ENCODE measurements at places on chromosomes 7 and 10. TPM values are rescaled to one million over a fixed set of nuclear protein-coding genes. Genes with fewer than 3 reads are reported as not detected.

GRCh38 chr10:3825244-3825643 lies 40.2 kb upstream of the KLF6 start:
- H3K4me3 ChIP-seq = no peak overlapping the region
- H3K4me1 ChIP-seq = peaks cover 13% of the 10 kb centered on the region
- no peaks in the 10 kb centered on the region for H3K36me3 ChIP-seq
- H3K27me3 ChIP-seq = no peaks in the 10 kb centered on the region
- no peak for DNase-seq

- H3K27ac ChIP-seq = no peak overlapping the region
- H3K36me3 ChIP-seq = no peaks in the 10 kb centered on the region
- H3K4me1 ChIP-seq = no peaks in the 10 kb centered on the region
Measured at GRCh38 chr7:42688056-42688371, 223.9 kb downstream of the C7orf25 start.

DNA sequence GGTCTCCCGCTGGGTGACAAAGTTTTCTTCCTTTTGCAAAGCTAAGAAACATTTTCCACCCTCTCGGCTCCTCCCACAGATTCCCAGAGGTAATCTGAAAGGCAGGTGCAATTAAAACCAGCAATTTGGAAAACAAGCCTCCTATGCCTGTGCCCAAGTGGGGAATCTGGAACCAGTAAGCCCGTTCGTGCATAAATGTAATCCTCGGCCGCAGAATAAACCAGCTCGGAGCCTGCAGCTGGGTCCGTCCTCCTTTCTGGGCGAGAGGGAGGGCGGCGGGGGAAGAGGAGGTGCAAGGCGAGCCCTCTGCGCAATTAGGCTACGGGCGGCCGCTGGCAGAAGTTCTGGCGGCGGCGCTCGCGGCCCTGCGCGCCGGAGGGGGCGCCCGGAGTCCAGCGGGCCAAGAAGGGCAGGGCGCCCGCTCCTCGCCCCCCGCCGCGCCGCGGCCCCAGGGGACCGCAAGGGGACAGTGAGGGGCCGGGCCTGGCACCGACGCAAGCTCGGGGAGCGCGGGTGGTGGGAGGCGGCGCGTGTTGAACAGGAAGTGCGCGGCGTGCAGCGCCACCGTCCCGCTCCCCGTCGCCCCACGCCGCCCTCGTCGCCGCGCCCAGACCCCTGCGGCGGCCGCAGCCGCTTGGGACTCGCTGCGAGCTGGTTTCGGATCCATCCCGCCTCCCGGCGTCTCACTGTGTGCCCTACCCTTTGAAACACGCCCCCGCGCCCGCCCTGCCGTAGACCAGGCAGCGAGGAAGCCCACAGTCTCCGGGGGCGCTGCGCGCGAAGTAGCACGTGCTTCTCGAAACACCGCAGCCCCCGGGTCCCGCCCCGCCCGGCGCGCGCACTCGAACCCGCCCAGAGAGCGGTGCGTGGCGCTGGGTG lies at the start of gene PRKAG2:
Gene PRKAG2 (minus strand): TSS at position 217 of the 879 bp plus-strand sequence. CDS start 495 bp downstream, outside the sequence.
- H3K36me3 ChIP-seq = no peaks in the 10 kb centered on the region
- no peak within 1 kb of the TSS for H3K27ac ChIP-seq
- peaks cover 6% of the 10 kb centered on the region for H3K27me3 ChIP-seq

DNA sequence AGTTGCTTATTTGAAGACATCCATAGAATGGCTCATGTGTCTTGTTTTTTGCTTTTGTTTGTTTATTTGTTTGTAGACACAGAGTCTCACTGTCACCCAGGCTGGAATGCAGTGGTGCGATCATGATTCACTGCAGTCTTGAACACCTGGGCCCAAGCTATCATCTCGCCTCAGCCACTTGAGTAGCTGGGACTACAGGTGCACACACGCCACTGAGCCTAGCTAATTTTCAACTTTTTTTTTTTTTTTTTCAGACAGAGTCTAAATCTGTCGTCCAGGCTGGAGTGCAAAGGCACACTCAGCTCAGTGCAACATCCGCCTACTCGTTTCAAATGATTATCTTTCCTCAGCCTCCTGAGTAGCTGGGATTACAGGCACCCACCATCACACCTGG lies 83.3 kb upstream of the KLF6 start:
- no peak overlapping the region for H3K4me3 ChIP-seq
- H3K4me1 ChIP-seq = peaks cover 45% of the 10 kb centered on the region
- no peak overlapping the region for H3K27ac ChIP-seq
- DNase-seq = no peak
- no peaks in the 10 kb centered on the region for H3K36me3 ChIP-seq
- H3K27me3 ChIP-seq = no peaks in the 10 kb centered on the region

- H3K27me3 ChIP-seq = no peaks in the 10 kb centered on the region
- H3K4me1 ChIP-seq = peaks cover 4% of the 10 kb centered on the region
- no peak overlapping the region for H3K4me3 ChIP-seq
Measured at GRCh38 chr10:119323085-119324016, 116.0 kb downstream of the GRK5 start.

GRCh38 chr7:115145512-115145911 lies 223.6 kb downstream of the MDFIC start:
- no peaks in the 10 kb centered on the region for H3K36me3 ChIP-seq
- H3K27me3 ChIP-seq = no peaks in the 10 kb centered on the region
- H3K4me1 ChIP-seq = no peaks in the 10 kb centered on the region
- no peak overlapping the region for H3K4me3 ChIP-seq
- no peak overlapping the region for H3K27ac ChIP-seq

DNA sequence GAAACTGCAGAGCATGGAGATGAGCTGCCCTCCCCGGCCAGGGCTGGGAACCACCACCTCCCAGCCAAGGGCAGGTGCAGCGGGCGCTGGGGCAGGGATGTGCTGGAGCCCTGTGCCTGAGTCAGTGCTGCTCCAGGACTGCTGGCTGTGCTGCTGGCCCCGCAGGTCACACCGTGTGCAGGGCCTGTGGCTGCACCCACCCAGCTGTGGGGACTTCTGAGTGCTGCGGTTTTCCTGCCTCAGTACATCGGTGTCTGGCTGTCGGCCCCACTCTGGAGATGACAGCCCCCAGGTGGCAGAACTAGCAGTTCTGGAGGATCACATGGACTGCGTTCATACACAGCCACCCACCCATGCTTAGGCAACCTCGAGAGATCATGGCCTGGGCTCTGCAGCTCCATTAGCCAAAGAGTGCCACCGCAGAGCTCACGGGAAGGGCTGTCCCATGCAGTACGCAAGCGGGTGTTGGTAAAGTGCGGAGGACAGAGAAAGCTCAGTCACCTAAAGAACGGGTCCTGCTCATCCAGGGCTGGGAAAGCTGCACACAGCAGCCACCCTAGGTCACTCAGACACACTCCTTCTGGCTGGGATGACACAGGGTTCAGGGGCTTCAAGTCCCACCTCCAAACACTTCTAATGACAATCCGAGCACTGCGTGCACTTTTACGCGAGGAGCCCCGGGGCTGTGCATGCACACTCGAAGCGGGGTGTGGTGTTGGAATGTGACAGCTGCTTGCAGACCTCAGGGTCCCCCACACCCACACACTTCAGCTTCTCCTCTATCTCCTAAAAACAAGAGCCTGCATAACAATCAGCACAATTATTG lies 198.1 kb upstream of the PPP2R2D start:
- no peaks in the 10 kb centered on the region for H3K4me1 ChIP-seq
- H3K27ac ChIP-seq = no peak overlapping the region
- no peaks in the 10 kb centered on the region for H3K36me3 ChIP-seq
- H3K27me3 ChIP-seq = no peaks in the 10 kb centered on the region
- H3K4me3 ChIP-seq = no peak overlapping the region
- no peak for DNase-seq

GRCh38 chr10:106268000-106268399 lies 896.5 kb downstream of the SORCS1 start:
- DNase-seq = no peak
- H3K27me3 ChIP-seq = no peaks in the 10 kb centered on the region
- no peak overlapping the region for H3K27ac ChIP-seq
- H3K4me3 ChIP-seq = no peak overlapping the region
- H3K36me3 ChIP-seq = no peaks in the 10 kb centered on the region
- no peaks in the 10 kb centered on the region for H3K4me1 ChIP-seq

DNA sequence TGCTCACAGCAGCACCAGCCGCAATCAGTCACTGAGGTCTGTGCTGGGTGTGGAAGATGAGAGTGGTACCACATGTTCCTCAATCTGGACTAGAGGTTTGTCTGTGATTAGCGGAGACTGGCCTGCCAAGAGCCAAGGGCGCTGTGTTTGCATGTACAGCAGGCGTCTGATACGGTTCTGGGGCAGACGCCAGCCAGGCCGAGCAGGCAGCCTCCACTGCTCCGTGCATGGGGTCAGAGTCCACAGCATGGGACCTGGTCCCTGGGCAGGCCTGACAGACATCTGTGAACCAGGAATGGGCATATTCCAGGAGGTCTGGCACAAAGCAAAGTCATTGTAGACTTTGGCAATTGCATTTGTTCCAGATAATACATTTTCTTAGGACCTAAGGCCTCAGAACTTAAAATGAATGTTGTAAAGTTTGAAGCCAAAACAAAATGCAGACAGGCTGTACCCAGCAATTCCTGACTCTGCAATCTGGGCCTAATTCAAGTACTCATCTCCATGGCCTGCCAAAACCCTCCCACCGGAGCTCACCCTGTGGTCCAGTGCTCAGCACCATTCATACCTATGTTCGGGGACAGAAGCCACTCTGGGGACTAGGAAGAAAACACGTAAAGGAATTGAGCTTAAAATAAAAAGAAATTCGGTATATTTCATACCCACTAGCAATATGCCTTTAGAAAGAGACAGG lies 50.0 kb upstream of the FAM20C start:
- H3K4me1 ChIP-seq = peaks cover 9% of the 10 kb centered on the region
- no peak for DNase-seq
- H3K36me3 ChIP-seq = no peaks in the 10 kb centered on the region
- H3K27ac ChIP-seq = no peak overlapping the region
- H3K4me3 ChIP-seq = no peak overlapping the region
- no peaks in the 10 kb centered on the region for H3K27me3 ChIP-seq

DNA sequence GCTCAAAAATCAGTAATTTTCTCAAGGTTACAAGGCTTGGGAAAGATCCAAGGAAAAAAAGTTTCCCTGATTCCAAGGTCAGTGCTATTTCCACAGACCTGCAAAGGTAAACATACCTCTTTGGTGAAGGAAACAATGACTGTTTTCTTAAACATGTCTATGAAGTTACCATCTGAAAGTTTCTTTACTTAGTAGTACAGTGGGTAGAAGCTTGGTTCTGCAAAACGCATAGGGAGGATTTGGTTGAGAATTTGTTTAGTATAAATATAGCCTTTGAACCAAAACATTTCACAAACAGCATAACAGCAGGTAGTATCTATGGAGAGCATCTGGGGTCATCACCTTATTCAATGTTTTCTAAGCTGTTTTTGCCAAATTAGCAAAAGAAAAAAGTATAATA lies 169.6 kb downstream of the CCSER2 start:
- H3K36me3 ChIP-seq = no peaks in the 10 kb centered on the region
- no peak overlapping the region for H3K4me3 ChIP-seq
- no peak for DNase-seq
- H3K4me1 ChIP-seq = no peaks in the 10 kb centered on the region
- no peaks in the 10 kb centered on the region for H3K27me3 ChIP-seq
- no peak overlapping the region for H3K27ac ChIP-seq

DNA sequence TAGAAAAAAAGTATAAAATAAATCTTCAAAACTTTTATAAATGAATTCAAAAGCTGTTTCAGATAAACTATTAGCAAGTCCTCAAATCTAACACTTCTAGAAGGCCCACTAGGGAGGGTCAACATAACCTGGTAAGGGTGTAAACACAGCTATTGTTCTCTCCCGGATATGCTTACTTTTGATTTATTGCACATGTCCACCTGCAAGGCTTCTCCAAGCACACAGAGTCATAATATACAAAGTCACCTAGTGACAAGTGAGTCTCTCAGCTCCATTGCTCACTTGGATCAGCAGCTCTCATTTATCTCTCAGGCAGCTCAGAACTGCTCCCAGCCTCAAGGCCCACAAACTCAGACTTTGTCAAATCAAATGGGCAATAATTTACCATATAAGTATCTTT lies 44.0 kb upstream of the COL1A2 start:
- no peaks in the 10 kb centered on the region for H3K4me1 ChIP-seq
- H3K4me3 ChIP-seq = no peak overlapping the region
- no peak overlapping the region for H3K27ac ChIP-seq
- H3K36me3 ChIP-seq = no peaks in the 10 kb centered on the region
- DNase-seq = no peak
- H3K27me3 ChIP-seq = no peaks in the 10 kb centered on the region

DNA sequence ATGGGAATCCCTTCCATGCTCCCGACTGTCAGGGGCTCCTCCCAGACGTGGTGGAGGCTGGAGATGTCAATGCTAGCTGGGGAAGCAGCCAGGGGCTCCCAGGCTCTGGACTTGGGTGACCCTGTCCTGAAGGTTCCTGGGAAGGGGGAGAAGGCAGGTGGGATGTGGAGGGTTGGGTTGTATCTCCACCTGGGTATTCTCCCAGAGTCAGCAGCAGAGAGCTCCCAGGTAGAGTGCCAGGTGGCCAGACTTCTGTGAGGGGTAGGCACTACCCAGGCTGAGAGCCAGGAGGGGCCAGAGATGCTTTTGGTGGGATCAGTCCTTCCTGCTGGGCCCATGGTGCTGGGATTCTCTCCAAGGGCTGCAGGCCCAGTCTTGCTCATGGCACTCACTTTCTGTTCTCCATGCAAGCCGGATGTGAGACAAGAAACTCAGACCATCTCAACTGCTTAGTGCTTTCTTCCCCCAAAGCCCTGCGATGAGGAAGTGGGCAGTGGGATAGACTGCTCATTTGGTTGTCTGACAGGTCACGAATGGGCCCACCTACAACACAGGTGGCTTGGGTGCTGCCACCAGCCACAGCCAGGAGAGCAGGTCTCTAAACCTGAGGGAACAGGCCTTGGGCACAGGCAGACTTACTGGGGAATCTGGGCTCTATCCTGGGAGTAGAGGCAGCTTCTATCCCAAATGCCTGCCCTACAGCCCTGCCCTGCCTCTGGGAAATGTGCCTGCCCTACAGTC lies 52.5 kb upstream of the CAMK2B start:
- no peaks in the 10 kb centered on the region for H3K27me3 ChIP-seq
- peak overlapping the region; percentile 32 for H3K27ac ChIP-seq
- no peak overlapping the region for H3K4me3 ChIP-seq
- peak; percentile 68 for DNase-seq
- no peaks in the 10 kb centered on the region for H3K36me3 ChIP-seq

DNA sequence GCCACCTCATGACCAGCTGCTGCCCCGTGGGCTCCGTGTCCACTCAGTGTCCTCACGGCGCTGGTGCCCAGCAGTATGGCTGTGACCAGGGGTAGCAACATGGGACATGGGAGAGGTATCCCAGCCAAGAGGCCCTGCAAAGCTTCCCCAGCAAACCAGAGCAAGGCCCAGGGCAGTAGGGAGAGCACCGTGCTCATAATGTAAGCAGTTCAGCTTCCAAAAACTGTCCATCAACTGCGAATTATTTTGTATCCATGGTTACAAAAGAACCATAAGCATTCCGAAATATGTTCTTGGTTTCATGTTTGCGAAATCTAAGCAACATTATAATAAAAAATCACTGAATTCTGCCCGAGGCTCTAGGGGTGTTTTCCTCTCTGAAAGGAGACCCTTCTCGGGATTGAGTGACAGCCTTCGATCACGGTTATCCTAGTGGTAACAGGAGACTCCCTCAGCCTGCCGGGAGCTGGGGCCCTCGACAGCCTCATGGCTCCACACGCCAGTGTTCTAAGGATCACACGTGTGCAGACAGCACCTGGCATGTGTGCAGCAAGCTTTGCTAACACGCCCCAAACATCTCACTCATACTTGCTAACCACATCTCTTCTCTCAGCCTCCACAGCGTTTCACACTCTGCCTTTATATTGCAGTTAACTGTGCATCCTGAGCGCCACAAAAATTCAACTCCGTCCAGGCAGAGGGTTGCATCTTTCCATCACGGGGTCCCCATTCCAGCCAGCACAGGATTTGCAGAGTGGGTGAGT lies 117.6 kb downstream of the DIP2C start:
- H3K27me3 ChIP-seq = no peaks in the 10 kb centered on the region
- H3K27ac ChIP-seq = no peak overlapping the region
- H3K4me3 ChIP-seq = no peak overlapping the region
- no peaks in the 10 kb centered on the region for H3K36me3 ChIP-seq

SYT15 gene
- 0.51 TPM for total RNA-seq

CPA4 gene
- 0.37 TPM for total RNA-seq

IFIT2 gene
- 7.1 TPM for total RNA-seq

GPR22 gene
- not detected for total RNA-seq

UNCX gene
- not detected for total RNA-seq

TRUB1 gene
- total RNA-seq = 15.8 TPM

FERD3L gene
- total RNA-seq = not detected

Measured in GM12878 (cell line).